Esophagus muscularis mucosa (tissue), 4 donors: ENCODE measurements at places on chromosomes 7 and 10. TPM values are rescaled to one million over a fixed set of nuclear protein-coding genes. Genes with fewer than 3 reads are reported as not detected.

The PTPRZ1 gene
- total RNA-seq: 10.3 TPM

The ASIC3 gene
- total RNA-seq: 1.5 TPM

The DOCK1 gene
- total RNA-seq: 41.4 TPM

The MSMB gene
- not detected for total RNA-seq

The VENTX gene
- total RNA-seq: 2.3 TPM

The OR2A1 gene
- not detected for total RNA-seq

The ANKRD2 gene
- not detected for total RNA-seq

The TMED4 gene
- 91.8 TPM for total RNA-seq

The WNT8B gene
- not detected for total RNA-seq

The MYO3A gene
- total RNA-seq: not detected

DNA sequence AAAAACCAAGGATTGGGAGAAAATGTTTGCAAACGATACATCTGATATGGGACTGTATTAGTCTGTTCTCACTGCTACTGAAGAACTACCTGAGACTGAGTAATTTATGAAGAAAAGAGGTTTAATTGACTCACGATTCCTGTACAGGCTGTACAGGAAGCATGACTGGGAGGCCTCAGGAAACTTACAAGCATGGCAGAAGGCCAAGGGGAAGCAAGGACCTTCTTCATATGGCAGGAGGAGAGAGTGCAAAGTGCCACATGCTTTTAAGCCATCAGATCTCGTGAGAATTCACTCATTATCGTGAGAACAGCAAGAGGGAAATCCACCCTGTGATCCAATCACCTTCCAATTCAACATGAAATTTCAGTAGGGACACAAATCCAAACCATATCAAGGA is 11.0 kb downstream of the ZNF713 start:
- H3K4me1 ChIP-seq: no peaks in the 10 kb centered on the region
- H3K27me3 ChIP-seq: no peaks in the 10 kb centered on the region
- H3K36me3 ChIP-seq: peaks cover 5% of the 10 kb centered on the region

- no peak overlapping the region for H3K4me3 ChIP-seq
- H3K27ac ChIP-seq: no peak overlapping the region
- H3K4me1 ChIP-seq: no peaks in the 10 kb centered on the region
- H3K27me3 ChIP-seq: no peaks in the 10 kb centered on the region
- no peak for DNase-seq
- H3K36me3 ChIP-seq: no peaks in the 10 kb centered on the region
Measured at GRCh38 chr10:108753326-108753725, 1170.0 kb downstream of the XPNPEP1 start.

- DNase-seq: no peak
- H3K27me3 ChIP-seq: no peaks in the 10 kb centered on the region
- H3K27ac ChIP-seq: peak overlapping the region; percentile 97
- H3K4me3 ChIP-seq: no peak overlapping the region
- H3K36me3 ChIP-seq: no peaks in the 10 kb centered on the region
Measured at GRCh38 chr10:31757386-31757791, 171.2 kb downstream of the ARHGAP12 start.

- no peak overlapping the region for H3K4me3 ChIP-seq
- peaks cover 23% of the 10 kb centered on the region for H3K4me1 ChIP-seq
- H3K27me3 ChIP-seq: no peaks in the 10 kb centered on the region
- no peaks in the 10 kb centered on the region for H3K36me3 ChIP-seq
Measured at GRCh38 chr7:30706316-30706715, 24.1 kb upstream of the CRHR2 start.

DNA sequence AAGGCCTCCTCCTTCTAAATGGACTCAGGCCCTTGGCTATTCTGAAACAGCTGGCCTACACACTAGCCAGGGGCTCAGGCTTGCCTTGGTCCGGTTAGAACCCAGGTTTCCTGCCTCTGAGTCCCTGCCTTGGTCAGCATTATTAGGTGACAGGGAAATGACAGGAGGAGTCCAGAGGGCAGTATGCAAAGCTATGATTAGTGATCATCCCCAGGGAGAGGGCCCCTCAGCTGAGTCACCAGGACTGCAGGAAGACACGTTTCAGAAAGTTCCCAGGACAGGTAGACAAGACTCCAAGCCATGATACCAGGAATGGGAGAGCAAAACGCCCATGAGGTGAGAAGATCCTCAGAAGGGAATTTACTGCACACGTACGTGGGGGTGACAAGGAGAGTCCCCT is 301.1 kb upstream of the COBL start:
- DNase-seq: no peak
- H3K4me1 ChIP-seq: no peaks in the 10 kb centered on the region
- no peaks in the 10 kb centered on the region for H3K27me3 ChIP-seq
- no peak overlapping the region for H3K4me3 ChIP-seq
- no peaks in the 10 kb centered on the region for H3K36me3 ChIP-seq
- H3K27ac ChIP-seq: no peak overlapping the region

DNA sequence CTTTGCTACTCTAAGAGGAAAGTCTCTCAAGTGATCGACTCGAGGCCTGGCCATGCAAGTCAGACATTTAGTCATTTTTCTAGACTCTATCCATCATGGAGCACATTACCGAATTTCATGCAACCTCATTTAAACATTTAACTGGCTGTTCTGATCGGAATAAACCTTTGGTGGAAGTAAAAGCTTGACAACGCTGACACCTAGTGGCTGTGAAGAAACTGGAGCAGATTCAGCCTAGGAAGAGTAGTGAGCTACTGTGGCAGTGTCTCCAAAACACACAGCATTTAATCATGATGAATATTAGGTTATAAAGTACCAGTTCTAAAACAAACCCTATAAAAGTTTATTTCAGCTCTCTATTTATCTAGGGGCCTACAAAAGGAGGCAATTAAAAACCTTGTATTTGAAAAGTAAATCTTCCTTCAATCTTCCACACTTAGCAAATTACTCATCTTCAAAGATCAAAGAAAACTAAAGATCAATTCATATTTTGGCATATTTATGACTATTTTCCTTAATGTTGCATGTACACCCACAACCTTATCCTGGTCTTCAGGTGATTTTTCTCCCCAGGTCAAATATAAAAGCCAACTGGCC is 175.0 kb downstream of the CTNNA3 start:
- no peak overlapping the region for H3K27ac ChIP-seq
- H3K4me1 ChIP-seq: peaks cover 5% of the 10 kb centered on the region
- DNase-seq: no peak

- DNase-seq: no peak
- peak overlapping the region; percentile 86 for H3K27ac ChIP-seq
- no peaks in the 10 kb centered on the region for H3K27me3 ChIP-seq
- H3K36me3 ChIP-seq: no peaks in the 10 kb centered on the region
Measured at GRCh38 chr7:23012186-23012585, 1.7 kb downstream of the HYCC1 start.

GRCh38 chr10:99975106-99975829 is 34.5 kb downstream of the DNMBP start:
- no peak for DNase-seq
- no peak overlapping the region for H3K27ac ChIP-seq
- no peak overlapping the region for H3K4me3 ChIP-seq
- peaks cover 50% of the 10 kb centered on the region for H3K4me1 ChIP-seq
- H3K36me3 ChIP-seq: peaks cover 8% of the 10 kb centered on the region

GRCh38 chr7:46107610-46108217 is 186.6 kb upstream of the IGFBP3 start:
- no peak for DNase-seq
- H3K27me3 ChIP-seq: no peaks in the 10 kb centered on the region
- no peaks in the 10 kb centered on the region for H3K36me3 ChIP-seq
- H3K4me1 ChIP-seq: no peaks in the 10 kb centered on the region
- no peak overlapping the region for H3K4me3 ChIP-seq
- H3K27ac ChIP-seq: no peak overlapping the region

GRCh38 chr10:129038522-129038921 is 428.5 kb upstream of the MGMT start:
- H3K27me3 ChIP-seq: no peaks in the 10 kb centered on the region
- no peak for DNase-seq
- no peak overlapping the region for H3K27ac ChIP-seq
- peaks cover 12% of the 10 kb centered on the region for H3K4me1 ChIP-seq
- H3K36me3 ChIP-seq: no peaks in the 10 kb centered on the region

GRCh38 chr7:69104023-69104422 is 494.3 kb upstream of the AUTS2 start:
- H3K4me1 ChIP-seq: no peaks in the 10 kb centered on the region
- H3K27me3 ChIP-seq: no peaks in the 10 kb centered on the region
- DNase-seq: no peak
- no peak overlapping the region for H3K27ac ChIP-seq

- H3K27ac ChIP-seq: peak overlapping the region; percentile 99
- peak overlapping the region; percentile 95 for H3K4me3 ChIP-seq
- no peak for DNase-seq
- peaks cover 41% of the 10 kb centered on the region for H3K4me1 ChIP-seq
- no peaks in the 10 kb centered on the region for H3K36me3 ChIP-seq
- H3K27me3 ChIP-seq: peaks cover 18% of the 10 kb centered on the region
Measured at GRCh38 chr7:27142580-27143022, 880 bp downstream of the HOXA5 start.

- H3K27me3 ChIP-seq: peaks cover 15% of the 10 kb centered on the region
- DNase-seq: no peak
- H3K4me3 ChIP-seq: peak overlapping the region; percentile 56
- H3K36me3 ChIP-seq: peaks cover 15% of the 10 kb centered on the region
- H3K27ac ChIP-seq: peak overlapping the region; percentile 88
Measured at GRCh38 chr10:101043363-101043707, 12.3 kb downstream of the SFXN3 start.

- H3K36me3 ChIP-seq: no peaks in the 10 kb centered on the region
- no peak for DNase-seq
- H3K27me3 ChIP-seq: no peaks in the 10 kb centered on the region
- no peak overlapping the region for H3K4me3 ChIP-seq
- peaks cover 49% of the 10 kb centered on the region for H3K4me1 ChIP-seq
Measured at GRCh38 chr7:40822861-40823260, 688.1 kb downstream of the SUGCT start.

- no peaks in the 10 kb centered on the region for H3K36me3 ChIP-seq
- H3K27me3 ChIP-seq: no peaks in the 10 kb centered on the region
- no peak overlapping the region for H3K4me3 ChIP-seq
- no peak overlapping the region for H3K27ac ChIP-seq
- H3K4me1 ChIP-seq: no peaks in the 10 kb centered on the region
Measured at GRCh38 chr7:39509436-39509835, 56.8 kb upstream of the YAE1 start.

- H3K36me3 ChIP-seq: no peaks in the 10 kb centered on the region
- H3K27ac ChIP-seq: no peak overlapping the region
- H3K4me3 ChIP-seq: no peak overlapping the region
- peaks cover 19% of the 10 kb centered on the region for H3K4me1 ChIP-seq
Measured at GRCh38 chr10:70293169-70293843, 9.5 kb upstream of the NPFFR1 start.

DNA sequence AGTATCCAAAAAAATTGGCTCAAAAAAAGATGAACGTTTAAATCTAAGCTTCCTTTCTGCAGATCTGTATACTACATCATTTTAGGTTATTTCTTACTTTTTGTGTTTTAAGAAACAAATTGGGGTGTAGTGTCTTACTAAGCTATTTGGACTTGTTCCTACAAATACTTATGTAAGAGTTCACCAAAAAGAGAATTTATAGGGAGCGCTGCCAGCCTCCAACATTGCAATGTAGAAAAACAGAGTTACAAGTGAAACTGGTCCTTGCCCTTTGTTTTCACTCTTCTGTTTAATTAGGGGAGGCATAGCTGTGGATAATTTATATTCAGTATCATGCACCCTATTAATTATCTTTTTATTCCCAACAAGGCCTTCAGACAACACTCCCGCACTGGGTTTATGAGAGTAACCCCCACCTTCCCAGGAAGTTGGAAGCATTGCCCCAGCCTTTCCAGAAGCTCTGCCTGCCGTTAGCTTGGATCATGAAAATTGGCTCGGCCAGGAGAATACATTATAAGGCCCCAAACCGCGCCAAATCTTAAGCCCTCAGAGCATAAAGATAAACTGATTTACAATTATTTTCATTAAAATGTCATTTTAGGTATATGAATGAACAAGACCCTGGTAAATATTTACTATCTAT is 261.8 kb upstream of the KLF6 start:
- H3K36me3 ChIP-seq: no peaks in the 10 kb centered on the region
- H3K4me1 ChIP-seq: peaks cover 22% of the 10 kb centered on the region
- DNase-seq: no peak

- no peak overlapping the region for H3K4me3 ChIP-seq
- no peak for DNase-seq
- no peaks in the 10 kb centered on the region for H3K36me3 ChIP-seq
- no peaks in the 10 kb centered on the region for H3K27me3 ChIP-seq
- H3K27ac ChIP-seq: peak overlapping the region; percentile 19
- peaks cover 26% of the 10 kb centered on the region for H3K4me1 ChIP-seq
Measured at GRCh38 chr10:22624287-22624738, 90.1 kb downstream of the PIP4K2A start.

DNA sequence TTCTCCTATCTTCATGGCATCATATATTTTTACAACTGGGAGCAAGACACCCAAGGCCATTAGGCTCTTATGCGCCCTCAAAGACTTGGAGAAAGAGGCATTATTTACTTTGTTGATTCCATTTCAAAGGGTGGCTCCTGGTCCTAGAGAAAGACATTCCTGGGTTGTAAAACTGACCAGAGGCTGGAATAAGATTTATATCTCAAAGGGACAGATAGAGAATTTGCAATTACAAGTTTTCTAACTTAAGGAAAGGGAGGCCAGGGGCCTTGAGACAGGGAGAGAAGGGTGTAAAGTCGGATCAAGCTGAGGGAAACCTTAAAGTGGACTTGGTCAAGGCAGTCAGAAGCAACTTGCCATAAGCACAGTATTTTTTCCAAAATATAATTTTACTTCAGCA is 1086.0 kb downstream of the SORCS3 start:
- no peaks in the 10 kb centered on the region for H3K27me3 ChIP-seq
- H3K4me3 ChIP-seq: no peak overlapping the region
- H3K4me1 ChIP-seq: no peaks in the 10 kb centered on the region
- no peaks in the 10 kb centered on the region for H3K36me3 ChIP-seq
- peak; percentile 21 for DNase-seq

GRCh38 chr7:22663357-22663718 is 63.7 kb upstream of the IL6 start:
- no peak overlapping the region for H3K4me3 ChIP-seq
- H3K27me3 ChIP-seq: no peaks in the 10 kb centered on the region
- no peaks in the 10 kb centered on the region for H3K4me1 ChIP-seq
- DNase-seq: no peak
